ENCODE measurements at places on chromosomes 13 and 19.

DNA sequence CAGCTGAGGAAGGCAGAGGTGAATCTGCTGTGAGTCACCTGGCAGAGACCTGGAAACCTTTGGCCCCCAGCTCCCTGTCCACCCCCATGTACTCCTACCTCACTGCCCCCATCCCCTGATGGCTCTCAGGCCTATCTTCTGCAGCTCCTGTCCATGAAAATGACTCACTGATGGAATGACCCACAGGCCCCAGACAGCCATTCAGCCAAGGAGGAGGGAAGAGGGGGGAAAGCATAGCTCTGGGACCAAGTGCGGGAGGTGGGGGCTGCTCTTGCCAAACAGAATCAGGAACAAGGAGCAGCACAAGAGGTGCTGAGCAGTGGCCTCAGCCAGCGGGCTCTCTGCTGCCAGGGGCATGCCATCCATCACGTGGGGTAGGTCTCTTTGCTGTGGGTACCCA is 111.4 kb upstream of the C1QTNF9B start:
- no peak for DNase-seq

DNA sequence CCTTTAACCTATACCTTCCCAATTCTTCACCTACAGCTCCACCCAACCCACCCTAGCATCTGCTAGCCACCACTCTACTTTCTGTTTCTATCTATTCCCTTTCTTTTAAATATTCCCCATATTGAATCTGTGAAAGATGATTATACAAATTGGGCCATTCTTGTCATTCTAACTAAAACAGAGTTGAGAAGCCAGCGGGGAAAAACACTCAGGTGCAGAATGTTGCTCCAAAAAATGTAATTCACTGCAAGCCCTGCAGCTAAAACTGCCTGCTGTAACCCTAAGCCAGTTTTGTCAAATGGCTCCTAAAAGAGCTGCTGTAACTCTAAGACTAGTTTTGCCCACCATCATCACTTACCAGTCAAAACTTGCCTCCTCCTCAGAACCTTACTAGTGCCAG is 1468.6 kb upstream of the MIR17HG start:
- DNase-seq: no peak

DNA sequence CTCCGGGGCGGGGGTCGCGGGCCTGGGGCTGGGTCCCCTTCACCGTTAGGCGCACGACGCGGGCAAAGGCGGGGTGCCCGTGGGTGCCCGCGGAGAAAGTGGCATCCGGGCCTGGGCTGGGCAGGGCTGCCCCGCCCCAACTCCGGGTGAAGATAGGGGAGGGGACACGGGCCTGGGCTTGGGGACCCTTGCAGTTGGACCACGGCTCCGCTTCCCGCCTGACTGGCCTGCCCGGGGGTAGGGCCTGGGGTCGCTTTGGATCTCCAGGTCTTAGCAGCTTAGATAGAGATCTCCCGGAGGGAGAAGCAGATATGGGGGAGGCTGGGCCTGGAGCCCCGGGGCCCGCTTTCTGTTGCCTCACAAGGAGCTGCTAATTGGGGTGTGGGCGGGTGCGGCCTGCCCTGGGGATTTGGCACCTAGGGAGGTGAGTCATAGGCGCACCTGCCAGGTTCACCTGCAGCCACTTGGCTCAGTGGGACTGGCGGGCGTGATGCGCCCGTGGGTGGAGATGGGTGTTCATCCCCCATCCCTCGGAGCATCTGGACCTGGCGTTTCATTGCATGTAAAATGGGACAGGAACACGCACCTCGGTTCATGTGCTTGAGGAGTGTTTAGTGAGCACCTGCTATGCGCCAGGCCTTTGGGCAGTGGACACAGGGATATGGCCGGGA is 585 bp downstream of the MAP1S start:
- DNase-seq: no peak

- no peak for DNase-seq
These were observed 1264.6 kb downstream of the PCDH9 start for GRCh38 chr13:65965501-65965900.

DNA sequence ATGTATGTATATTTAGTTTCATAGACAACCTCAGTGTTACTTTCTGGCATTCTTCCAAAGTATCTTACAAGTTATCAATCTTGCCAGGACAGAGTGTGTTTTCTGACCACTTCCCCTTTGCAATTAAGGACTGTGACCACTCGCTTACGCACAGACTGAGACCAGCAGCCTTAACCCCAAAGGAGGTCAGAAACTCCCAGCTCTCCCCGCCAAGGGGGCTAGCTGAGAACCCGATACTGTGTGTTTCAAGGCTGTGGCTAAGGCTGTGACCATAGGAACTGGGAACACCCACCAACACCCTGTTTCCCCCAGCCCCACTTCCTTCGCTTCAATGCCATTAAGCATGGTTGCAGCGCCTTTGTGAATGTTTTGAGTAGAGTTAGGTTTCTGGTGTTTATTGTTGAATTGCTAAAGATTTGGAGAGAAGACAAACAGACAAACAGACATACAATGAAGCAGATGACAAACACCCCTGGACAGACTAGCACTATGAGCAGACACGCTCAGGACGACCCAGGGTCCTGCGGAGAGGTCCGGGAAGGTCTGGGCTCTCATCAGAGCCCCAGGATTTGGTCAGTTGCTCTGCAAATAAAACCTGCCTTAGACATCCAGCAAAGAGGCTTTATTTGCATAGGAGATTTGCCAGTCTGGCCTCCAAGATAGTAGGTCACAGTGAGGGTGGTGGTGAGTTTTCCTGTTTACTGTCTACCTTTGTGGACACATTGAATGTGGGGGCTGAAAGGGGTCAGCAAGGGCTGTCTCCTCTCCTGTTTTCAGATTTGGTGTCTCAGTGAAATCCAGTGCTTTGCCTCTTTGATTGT is 25.0 kb upstream of the TNFSF11 start:
- no peak for DNase-seq

DNA sequence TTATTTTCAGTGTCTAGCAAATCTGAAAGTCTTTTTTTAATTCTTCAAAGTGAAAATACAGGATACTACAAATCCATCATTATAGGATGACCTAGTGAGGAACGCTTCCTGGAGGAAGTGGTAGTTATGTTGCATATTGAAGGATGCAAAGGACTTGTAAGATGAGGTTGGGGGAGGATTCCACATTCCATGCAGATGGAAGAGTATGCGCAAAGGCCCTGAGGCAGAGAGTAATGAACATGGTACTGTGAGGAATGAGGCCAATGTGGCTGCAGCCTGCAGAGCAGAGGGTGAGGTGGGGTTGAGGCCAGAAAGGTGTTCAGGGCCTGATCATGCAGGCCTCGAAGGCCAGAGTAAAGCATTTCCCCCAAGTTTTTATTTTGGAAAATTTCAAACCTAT is 202.8 kb downstream of the MTUS2 start:
- DNase-seq: no peak

- peak; percentile 92 for DNase-seq
These were observed 5.0 kb downstream of the MVB12A start for GRCh38 chr19:17424743-17425365.

All from WTC11 (cell line).